ENCODE measurements at places on chromosomes 2 and 18.

DNA sequence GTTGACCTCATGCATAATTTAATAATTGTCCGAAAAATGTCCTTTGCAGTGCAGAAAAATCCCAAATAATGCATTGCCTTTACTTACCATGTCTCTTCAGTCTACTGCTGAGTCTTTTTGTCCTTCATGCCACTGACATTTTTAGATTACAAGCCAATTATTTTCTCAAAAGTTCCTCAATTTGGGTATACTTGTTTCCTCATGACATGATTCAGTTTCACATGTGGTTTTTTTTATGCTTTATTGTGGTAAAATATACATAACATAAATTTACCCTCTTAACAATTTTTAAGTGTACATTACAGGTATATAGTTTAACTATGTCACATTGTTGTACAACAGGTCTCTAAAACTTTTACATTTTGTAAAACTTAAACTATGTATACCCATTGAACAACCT is 81.0 kb downstream of the EPC2 start:
- no peak for DNase-seq

GRCh38 chr2:216696751-216697560 is 1.6 kb upstream of the IGFBP5 start:
- DNase-seq: peak; percentile 21

DNA sequence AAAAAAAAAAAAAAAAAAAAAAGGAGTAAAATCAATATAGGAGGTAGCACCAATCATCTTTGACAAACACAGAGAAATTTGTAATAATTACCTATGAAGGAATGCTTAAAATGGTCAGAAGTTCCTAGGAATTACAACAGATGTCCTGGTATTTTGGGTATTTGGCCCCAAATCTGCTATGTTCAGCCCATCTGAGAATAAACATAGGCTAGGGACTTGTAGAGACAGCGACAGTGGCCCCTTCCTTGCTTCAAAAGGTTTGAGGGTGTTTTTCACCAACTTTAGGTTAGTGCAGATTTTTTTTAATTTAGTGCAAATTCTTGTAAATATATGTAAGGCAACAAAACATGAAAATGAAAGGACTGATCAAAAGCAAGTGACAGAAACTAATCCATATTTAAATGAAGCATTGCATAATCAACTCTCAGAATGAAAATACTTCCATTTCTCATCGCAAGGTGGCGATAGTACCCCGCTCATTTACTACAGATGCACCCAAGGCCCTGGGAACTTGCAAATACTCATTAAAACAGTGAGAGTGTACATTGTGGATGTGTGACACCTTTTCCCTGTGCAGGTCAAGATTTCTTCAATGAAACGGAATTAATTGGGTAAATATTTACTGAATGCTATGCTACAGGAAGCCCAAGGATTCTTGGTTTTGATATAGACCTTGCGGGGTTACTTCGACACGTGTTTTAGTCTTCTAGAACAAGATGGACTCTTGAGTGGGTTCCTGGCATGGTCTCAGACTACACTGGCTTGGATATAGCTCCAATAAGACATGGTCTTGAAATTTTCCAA is 44.6 kb downstream of the FAM124B start:
- no peak for DNase-seq

- no peak for DNase-seq
Measured at GRCh38 chr2:75609937-75610508, 36.6 kb upstream of the MRPL19 start.

- no peak for DNase-seq
Measured at GRCh38 chr2:109298851-109299250, 169.8 kb downstream of the SH3RF3 start.

DNA sequence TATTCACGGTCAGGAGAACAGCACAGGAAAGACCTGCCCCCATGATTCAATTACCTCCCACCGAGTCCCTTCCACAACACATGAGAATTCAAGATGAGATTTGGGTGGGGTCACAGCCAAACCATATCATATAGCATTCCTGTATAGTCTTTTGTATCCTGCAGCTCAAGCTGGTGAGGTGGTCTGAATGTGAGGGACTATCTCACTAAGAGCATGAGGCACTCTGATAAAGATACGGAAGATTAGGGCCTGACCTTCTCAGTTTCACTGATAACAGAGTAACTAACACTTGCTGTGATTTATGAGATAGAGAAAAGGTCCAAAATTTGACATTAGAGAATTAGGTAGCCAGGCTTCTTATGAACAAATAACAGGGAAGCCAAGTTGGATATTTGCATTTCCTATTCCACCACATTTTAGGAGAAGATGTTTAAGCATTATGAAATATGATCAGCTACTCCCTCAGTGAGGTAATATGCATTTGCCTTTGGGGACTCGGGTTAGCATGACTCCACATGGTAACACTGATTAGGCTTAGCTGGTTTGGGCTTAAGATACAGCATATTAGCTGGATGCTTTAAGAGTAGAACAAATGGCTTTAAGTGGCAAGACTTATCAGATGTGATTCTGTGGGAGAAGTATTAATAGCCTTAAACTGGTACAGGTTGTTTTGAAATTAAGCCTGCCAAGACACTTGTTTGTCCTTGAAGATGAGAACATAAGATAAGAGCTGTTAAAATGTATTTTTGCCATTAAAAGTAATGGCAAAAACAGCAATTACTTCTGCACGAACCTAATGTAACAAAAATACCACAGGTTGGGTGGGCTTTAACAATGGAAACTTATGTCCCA is 106.9 kb upstream of the MSTN start:
- no peak for DNase-seq

GRCh38 chr2:162749456-162749855 is 89.1 kb downstream of the KCNH7 start:
- no peak for DNase-seq

DNA sequence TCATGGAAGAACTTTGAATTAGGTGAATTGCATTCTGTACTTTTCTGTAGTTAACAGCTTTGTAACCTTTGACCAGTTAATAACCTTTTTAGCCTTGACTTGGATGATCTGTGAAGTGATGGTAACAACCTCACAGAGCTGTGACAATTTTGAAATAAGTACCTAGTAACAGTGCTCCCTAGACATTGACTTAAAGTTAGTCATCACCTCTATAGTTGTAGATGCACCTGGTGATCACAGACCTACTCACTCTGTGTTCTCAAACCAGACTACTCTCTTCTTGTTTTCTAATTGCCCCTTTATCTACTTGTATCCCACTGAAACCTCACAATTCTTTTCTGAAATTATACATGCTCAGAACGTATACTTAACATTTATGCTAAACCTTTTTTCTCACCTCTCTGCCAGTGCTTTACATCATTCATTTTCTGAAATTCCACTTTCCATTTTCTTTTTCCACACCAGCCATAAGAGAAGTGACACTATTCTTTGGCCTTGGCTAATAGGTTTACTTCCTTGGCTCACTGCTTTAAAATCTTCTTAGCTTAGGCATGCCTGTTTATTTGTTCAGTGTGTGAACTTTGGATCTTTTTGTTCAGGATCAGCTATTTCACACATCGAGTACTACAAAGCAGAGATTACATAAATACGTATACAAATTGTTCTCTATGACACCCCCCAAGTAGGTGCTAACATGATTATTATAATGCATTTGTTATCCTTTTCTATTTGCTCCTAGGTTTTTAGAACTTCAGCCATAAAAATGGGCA is 9.3 kb downstream of the YPEL5 start:
- DNase-seq: no peak

DNA sequence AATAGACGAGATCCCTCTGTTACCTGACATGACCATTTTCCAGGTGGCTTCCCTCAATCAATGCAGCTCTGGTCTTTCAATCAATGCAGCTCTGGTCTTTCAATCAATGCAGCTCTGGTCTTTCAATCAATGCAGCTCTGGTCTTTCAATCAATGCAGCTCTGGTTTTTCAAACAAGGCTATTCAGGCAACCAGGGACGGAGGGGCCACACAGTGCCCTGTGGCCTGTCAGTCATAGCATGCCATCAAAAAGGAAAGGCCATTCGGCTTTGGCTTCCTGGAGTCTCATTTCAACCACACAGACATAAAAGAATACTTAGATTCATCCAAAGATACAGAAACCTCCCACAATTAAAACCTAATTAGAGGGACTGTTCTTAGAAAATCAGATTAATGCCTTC is 13.3 kb downstream of the MPP4 start:
- no peak for DNase-seq

Measured in NCI-H524 treated with DMSO at 0.1 percent for 48 hours (cell line).